HFF-Myc (cell line): ENCODE measurements at places on chromosomes 12 and 14.

GRCh38 chr14:105067140-105067968 is 2.1 kb upstream of the GPR132 start:
- no peak for DNase-seq

DNA sequence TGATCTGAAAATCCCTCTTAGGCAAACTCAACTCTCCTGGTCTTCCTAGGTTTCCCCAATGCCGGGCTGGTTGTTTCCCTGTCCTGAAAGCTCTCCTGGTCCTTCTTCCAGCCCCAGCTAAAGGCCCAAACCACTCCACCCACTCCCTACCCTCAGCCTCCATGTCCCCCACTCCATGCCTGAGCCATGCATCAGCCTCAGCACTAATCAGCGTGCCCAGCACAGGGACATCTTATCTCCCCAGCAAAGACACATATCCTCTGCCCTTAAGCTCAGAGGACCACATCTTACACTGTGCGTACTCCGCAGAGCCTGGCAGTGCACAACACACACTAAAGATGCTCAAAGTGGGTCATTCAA is 25.9 kb downstream of the ACTN1 start:
- no peak for DNase-seq

GRCh38 chr14:52790011-52790755 is 1.2 kb downstream of the GNPNAT1 start:
- DNase-seq: no peak

- no peak for DNase-seq
Measured at GRCh38 chr12:1796515-1797010, 23.8 kb upstream of the LRTM2 start.

- DNase-seq: no peak
Measured at GRCh38 chr14:85728476-85729065, 198.6 kb downstream of the FLRT2 start.

GRCh38 chr12:127355061-127355841 is 911.7 kb upstream of the TMEM132C start:
- no peak for DNase-seq

GRCh38 chr12:4440187-4440941 is 5.3 kb downstream of the FGF6 start:
- DNase-seq: no peak

GRCh38 chr12:105835580-105836241 is 303.0 kb downstream of the NUAK1 start:
- no peak for DNase-seq

DNA sequence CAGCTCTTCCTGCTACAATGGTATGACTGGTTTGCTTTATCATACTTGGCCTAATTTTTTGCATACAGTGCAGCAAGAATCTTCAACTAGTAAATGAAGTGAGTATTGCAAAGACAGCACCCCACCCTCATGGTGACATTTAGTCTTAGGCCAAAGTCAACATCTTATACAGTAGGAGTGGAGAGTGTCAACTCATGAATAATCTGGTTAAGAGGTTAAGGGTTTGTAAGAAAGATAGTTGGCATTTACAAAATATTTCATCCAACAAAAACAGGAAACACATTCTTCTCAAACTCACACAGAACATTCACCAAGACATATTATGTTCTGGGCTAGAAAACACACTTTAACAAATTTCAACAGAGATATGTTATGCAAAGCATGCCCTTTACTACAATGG is 2.2 kb upstream of the OAS1 start:
- DNase-seq: no peak
